ENCODE measurements at places on chromosomes 7 and 10.

DNA sequence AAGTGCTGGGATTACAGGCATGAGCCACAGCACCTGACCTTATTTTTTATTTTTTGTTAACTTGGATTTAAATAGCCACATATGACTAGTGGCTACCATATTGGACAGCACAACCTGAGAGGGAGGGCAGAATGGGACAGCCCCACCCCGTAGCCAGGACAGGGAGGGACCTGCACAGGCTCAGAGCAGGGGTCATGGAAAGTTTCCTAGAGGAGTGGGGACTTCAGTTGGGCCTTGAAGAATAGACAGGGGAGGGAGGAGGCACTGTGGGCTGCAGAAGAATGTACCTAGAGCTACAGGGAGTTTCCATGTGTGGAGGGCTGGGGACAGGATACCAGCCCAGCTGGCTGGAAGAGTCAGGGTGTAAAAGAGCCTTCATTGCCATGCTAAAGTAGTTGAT lies 8.8 kb downstream of the TRIM8 start:
- DNase-seq = no peak

DNA sequence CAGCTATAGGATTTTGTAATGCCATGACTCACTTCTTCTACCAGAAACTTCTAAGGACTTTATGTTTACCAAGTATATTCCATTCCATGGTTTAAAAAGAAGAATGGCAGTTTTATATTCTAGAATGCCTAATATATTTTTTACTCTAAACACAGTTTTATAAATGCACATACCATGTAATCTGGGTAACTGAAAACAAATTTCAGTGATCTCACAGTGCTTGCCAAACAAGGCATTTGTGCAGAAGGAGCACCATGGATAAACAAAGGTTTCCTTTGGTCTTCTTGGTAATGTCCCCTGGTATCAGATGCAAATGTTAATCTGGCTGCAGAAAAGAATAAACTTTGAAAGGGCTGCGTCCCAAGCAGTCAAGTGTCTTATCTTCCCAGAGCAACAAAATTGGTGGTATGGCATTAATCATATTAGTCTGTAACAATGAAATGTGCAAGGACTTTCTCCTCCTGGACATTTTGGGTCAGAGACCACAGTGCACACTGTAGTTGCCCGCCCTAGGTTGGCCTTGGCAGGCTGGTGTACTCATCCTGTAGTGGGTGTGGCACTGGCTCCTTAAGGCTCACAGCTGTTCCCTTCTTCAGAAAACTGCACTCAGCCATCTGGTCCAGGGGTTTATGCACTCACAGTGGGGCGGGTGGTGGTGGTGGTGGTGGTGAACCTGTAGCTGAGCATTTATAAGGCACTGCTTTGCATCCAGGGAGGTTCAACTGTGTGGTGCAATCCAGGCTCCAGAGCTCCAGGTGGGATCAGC lies 56.7 kb downstream of the LAMB4 start:
- DNase-seq = no peak

GRCh38 chr7:78873117-78873516 lies 580.4 kb downstream of the MAGI2 start:
- DNase-seq = no peak

DNA sequence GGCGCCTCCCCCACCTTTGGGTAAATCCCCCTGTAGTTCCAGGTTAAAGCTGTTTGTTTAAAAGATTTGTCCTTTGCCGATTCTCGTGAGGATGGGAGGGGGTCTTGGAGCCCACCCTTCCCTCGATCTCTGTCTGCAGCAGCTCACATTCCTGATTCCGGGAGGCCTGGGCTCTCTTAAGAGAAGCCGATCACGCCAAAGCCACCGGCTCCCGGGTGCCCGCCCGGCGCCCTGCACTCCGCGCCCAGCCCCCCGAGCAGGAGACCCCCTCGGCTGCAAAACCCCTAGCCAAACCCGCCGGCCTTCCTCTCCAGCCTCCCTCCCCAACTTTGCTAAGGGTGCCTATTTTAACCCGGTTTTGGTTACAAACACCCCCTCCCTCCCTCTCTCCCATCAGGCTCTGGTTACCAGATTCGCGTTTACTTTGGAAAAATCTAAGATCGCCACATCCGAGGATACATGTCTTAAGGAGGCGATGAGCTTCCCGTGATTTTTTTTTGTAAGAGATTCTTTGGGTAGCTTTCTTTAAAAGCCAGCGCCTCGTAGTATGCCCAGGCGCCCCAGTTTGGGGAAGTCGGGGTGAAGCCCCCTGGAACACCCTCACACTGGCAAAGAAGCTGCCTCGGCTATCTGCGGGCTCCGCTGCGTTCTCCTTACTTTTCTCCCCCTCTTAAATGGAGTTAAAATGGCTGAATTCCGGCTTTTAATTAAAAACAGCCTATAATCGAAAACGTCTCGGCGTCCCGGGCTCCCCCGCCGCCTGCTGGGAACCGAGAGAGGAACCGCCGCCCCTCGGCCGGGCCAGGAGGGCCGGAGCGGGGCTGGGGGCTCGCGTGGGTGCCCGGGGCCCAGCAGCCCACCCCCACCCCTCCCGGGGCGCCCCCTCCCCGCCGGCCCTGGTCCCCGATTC lies 983 bp downstream of the TNRC18 start:
- no peak for DNase-seq

DNA sequence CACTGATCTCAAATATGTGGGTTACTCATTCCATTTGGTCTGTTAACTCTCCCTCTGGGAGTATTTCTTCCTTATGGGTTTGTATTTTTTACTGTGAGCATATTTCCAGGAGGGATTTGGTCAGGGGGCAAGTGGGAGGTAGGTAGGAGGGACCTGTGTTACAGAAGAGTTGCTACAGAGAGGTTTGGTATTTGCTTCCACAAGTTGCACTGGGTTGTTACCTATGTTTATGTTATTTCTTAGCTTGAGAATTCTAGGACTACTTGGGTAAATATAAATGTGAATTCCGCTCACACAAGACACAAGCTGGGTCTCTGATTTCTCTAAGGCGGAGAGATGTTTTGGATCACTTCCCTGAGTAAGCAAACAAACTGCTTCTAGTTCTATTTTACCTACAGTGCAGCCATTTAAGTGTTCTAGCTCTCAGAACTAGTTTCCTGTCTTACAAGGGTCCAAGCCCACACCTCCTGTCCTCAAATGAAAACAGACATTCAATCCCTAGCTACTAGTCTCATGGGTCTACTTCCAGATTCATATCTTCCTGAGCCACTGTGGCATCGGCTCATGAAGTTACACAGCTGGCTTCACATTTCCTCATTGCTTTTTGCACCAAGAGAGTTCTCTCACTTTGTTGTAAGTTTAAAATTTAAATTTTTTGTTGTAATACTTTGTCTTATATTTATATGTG lies 75.4 kb upstream of the PPP1R3C start:
- DNase-seq = no peak

DNA sequence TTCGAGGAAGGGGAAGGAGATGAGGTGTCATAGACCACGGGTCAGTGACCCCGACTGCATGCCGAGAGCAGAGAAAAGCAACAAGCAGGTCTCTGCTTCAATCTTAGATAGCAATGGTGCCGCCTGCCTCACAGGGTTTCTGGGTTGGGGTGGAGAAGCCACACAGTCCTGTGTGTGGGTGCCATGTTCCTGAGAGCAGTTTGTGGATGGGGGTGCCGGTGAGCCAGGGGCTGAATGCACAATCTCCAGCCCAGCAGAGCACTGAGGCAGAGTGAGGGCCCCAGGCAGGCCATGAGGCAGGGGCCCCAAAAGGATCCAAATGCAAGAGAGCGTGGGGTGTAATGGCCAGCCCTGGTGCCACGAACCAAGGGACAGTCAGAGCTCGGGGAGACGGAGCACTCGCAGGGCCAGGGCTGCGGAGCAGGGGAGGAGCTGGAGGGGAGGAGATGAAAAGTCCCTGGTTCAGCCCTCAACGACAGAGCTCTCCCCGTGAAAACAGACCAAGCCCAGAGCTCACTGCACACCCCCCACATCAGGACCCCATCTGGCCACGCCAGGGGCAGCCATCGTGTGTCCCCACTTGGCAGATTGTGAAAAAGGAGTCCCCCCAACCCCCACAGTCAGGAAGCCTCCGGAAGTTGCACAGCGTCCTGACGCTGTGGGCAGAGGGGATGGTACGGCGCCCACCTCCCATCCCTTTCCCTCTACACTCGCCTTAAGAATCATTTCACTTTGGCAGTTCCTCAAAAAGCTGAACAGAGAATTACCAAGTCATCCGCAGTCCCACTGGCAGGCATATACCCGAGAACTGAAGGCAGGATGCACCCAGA lies 19.9 kb downstream of the WDR86 start:
- no peak for DNase-seq

GRCh38 chr10:12332572-12333379 lies 16.6 kb upstream of the CAMK1D start:
- no peak for DNase-seq

DNA sequence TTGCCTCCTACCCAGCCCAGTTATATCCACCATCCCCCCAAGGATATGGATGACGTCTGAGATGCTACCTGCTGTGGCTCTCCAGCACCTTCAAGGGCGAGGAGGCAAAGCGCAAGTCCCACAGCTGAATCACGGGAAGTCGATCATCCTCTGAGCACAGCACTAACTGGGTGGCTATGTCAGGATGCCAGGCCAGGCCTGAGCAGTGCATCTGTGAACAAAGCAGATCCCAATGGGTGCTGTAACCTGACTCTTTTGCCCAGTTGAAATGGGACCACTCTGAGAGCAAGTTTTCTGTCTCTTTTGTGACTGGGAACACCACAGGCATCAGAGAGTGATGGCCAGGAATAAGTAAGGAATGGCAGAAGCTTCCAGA lies 12.3 kb downstream of the SEC31B start:
- no peak for DNase-seq

GRCh38 chr7:48337012-48337621 lies 165.9 kb downstream of the ABCA13 start:
- DNase-seq = no peak

DNA sequence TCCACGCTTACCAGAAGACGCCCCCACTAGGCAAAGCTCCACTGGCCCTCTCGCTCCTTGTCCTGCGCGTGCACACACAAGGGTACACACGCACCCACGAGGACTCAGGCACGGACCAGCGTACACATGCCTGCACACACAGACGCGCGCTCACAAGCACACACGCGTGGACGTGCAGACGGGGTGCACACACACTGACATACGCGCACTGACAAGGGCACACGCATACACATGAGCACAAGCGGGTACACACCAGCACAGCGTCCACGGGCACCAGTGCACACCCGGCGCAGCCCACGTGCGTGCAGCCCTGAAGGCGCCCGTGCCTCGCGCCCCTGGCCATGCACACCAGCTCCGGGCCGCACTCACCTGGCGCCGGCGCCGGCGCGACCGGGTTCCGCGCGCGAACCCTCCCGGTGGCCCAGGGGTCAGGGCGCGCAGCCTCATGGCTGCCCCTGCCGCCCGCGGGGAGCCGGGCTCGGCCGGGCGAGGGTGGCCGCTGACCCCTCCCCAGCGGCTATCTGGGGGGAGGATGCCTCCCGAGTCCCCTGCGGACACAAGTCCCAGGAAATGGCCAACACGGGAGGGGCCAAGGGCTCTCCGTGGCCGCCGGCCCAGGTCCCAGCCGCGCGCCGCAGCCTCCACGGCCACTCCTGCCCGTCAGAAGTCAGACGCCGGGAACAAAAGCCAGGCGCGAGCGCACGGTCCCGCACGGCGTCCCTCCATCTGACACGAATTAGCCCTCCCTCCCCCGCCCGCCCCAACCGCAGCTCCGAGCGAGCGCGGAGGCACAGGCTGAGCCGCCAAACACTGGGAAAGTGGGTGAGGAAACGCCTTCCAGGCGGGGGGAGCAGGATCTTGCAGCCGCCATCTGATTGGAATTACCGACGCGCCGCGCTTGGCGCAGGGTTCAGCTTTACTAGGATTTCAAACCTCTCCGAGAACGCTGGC lies 45.0 kb downstream of the TNS3 start:
- DNase-seq = no peak

DNA sequence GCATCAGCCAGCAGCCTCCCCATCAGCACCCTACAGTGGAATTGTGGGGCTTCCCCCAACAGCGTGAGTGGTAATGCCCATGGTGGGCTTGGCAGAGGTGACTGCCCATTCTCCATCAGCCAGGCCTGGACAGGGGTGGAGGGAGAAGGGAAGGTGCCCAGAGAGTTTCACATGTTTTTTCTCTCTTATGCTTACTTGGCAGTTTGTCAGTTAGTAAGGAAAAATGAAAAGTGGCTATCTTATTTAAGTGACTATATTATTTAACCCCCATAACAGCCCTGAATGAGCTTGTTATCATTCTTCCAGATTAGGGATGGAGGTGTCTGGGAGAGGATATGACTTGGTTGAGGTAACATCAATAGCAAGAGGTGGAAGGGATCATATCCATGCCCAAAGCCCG lies 921.7 kb downstream of the GRID1 start:
- no peak for DNase-seq

DNA sequence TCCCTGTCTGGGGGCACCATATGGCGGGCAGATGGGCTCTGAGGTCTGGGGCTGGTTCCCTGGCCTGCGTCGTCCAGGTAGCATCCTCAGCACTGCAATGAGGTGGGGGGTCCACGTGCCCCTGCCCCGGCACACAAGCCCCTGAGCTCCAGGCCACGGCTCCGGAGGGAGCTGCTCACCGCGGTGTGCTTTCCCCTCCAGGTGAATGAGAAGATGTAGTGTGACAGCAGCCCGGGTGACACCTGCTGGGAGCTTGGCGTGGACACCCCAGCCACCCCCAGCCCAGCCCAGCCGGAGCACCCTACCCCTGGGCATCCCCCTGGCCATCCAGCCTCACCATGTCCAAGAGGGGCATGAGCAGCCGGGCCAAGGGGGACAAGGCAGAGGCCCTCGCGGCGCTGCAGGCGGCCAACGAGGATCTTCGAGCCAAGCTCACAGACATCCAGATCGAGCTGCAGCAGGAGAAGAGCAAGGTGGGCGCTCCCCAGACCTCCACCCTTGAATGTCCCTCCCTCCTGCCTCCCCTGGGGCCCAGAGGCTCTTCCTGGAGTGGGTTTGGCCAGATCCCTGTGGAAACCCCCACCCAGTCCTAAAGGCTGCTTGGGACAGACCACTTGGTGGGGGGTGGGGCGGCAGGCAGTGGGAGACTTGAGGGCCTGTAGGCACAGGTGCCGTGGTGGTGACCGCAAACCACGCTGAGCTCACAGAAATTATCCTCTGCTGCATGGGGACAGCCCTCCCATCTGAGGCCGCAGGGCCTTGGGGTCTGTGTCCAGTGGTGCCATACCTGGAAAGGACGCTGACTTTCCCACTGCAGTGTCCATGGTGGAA lies 38.9 kb downstream of the JAKMIP3 start:
- no peak for DNase-seq
